ENCODE measurements at places on chromosomes 7 and 10.

- DNase-seq, result no peak
Observed at GRCh38 chr10:122786269-122786668, 59.4 kb downstream of the CUZD1 start.

- no peak for DNase-seq
Observed at GRCh38 chr10:69125554-69125953, 1.6 kb downstream of the VPS26A start.

GRCh38 chr7:49099587-49100326 is 175.4 kb downstream of the CDC14C start:
- no peak for DNase-seq

- DNase-seq, result no peak
Observed at GRCh38 chr10:100807241-100807951, 62.0 kb downstream of the PAX2 start.

- DNase-seq, result no peak
Observed at GRCh38 chr10:689452-690371, at the start of gene DIP2C. DIP2C (minus strand) TSS chr10:689668; CDS start chr10:689578, 90 bp downstream.

Measured in activated naive CD8-positive, alpha-beta T cell treated with anti-CD3 and anti-CD28 coated beads, Interleukin-2, amount 50 U/mL, for 16 hours (primary cell).